Activated CD4-positive, alpha-beta T cell treated with anti-CD3 and anti-CD28 coated beads, Interleukin-2, amount 10 ng/mL, durations not matched to agents 7 days and 5 days (primary cell): ENCODE measurements at places on chromosomes 2 and 18.
A peak's percentile ranks its signal among the peaks of the same experiment; 100 is the strongest.

DNA sequence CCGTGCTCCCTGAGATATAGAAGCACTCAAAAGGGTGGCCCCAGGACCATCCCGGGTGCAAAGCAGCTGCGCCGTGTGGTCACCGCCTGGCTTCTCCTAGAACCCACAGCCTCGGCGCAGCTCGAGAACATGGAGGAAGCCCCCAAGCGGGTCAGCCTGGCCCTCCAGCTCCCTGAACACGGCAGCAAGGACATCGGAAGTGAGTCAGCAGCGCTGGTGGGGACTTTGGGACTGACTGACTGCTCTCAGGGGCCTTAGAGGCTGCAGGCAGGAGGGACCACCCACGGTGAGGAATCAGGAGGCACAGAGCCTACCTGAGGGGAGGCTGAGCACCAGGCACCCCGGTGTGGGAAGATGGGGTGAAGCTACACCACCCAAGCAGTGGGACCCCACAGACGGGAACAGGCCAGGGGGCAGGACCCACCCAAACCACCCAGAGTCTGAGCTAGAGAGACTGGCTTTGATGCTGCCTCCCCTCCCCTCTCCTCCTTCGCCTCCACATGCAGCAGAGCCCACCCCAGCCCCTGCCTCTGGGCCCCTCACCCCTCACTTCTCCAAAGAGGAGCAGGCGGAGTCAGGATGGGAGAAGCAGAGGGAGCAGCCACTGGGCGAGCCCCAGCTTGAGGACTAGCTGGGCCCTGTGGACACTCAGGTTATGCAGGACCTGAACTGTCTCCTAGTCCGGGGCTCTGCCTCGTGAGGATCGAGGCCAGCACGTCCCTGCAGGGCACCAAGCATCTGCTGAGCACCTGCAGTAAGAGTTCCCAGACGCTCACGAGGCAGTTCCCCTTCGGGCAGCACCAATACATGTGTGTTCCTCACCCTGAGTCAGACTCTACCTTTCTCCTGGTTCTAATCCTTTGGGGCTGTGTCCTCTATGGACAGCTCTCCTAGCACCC is 28.7 kb downstream of the MTERF4 start:
- peaks cover 2% of the 10 kb centered on the region for H3K36me3 ChIP-seq
- H3K27ac ChIP-seq, result no peak overlapping the region
- no peak for DNase-seq
- H3K4me1 ChIP-seq, result peaks cover 2% of the 10 kb centered on the region
- no peak overlapping the region for H3K4me3 ChIP-seq

DNA sequence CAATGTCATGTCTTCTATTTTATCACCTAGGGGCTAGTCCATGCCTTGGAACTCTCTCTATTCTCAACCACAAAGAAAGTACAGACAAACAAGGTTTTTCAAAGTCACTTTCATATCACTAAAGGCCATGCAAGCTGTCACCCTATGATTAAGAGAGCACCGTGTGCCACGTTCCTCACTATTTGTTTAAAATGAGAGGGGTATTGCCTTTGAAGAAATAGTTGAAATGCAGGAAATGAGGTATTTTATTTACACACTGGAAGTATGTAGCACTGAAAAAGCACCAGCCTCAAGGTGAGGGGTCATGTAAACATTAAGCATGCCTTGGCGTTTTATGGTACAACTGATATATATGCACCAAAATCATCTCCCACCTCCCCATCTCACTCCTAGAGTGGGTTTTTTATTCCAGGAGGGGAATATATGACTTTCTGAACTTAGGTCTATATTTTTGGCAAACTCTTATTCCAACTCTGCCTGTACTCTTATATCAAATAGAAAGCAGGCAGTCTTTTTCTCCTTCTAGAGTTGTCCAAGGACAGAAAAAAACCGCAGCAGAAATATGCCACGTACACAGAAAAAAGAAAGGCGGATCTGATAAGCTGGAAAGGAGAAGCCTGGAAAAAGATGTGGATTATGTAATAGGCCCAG is 53.5 kb downstream of the VSNL1 start:
- H3K27ac ChIP-seq, result no peak overlapping the region
- H3K36me3 ChIP-seq, result no peaks in the 10 kb centered on the region
- H3K4me1 ChIP-seq, result no peaks in the 10 kb centered on the region
- no peak for DNase-seq

DNA sequence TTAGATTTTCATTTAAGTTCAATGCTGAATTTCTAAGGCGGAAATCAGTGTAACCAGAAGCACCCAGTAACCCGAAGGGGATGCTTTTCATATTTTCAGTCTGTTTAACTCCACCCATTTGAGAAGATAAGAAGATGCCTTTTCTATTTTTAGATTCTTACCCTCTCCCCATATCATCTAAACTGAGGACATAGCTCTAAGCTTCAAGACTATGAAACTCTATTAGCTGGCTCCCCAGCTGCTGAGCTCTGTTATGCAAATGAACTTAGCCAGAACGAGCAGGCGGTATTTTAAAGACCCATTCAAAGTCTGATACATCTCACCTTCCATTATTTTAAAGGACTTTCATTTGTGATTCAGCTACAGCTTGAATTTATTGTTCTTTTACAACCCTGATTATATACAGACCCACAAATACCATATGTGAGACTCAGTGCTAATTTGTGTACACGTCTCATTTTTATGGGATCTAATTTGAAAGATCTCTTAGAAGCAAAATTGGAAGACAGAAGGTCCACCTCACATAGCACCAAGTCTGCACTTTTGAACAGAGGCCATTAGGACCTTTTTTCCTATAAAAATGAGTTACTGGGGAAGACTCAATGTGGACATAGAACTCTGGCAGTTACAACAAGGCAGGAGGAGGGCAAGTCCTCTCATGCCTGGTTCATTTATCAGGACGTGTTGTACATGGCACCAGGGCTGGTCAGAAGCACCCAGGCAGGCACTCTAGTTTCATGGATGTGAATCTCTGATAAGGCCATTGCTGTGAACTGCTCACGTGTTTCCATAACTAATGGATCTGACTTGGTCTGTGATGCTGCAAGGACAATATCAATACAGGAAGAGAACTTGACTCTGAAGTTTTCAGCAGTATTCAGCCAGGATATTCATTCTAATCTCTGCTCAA is 16.3 kb downstream of the CDC42EP3 start:
- H3K4me1 ChIP-seq, result peaks cover 80% of the 10 kb centered on the region
- H3K27ac ChIP-seq, result peak overlapping the region; percentile 81
- peak overlapping the region; percentile 20 for H3K4me3 ChIP-seq
- H3K36me3 ChIP-seq, result peaks cover 49% of the 10 kb centered on the region
- no peak for DNase-seq

DNA sequence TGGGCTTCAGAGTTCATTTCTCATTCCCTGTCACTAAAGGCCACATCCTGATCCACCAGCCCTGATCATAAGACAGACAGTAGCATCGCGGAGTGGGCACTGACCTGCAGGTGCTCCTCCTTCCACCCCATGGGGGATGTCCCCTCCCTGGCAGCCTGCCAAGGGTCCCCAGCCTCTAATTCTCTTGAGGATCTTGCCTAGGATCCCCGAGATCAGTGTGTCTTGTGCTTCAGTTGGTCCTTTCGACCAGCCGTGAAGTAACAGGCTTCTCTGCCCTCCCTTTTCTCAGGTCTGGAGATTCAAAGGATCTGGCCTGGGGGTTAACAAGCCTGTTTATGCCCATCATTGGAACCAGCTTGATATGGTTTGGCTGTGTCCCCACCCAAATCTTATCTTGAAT is 74.5 kb downstream of the ALPK2 start:
- H3K36me3 ChIP-seq, result peaks cover 2% of the 10 kb centered on the region
- no peak for DNase-seq
- H3K27me3 ChIP-seq, result no peaks in the 10 kb centered on the region
- H3K4me3 ChIP-seq, result no peak overlapping the region
- no peaks in the 10 kb centered on the region for H3K4me1 ChIP-seq
- no peak overlapping the region for H3K27ac ChIP-seq

DNA sequence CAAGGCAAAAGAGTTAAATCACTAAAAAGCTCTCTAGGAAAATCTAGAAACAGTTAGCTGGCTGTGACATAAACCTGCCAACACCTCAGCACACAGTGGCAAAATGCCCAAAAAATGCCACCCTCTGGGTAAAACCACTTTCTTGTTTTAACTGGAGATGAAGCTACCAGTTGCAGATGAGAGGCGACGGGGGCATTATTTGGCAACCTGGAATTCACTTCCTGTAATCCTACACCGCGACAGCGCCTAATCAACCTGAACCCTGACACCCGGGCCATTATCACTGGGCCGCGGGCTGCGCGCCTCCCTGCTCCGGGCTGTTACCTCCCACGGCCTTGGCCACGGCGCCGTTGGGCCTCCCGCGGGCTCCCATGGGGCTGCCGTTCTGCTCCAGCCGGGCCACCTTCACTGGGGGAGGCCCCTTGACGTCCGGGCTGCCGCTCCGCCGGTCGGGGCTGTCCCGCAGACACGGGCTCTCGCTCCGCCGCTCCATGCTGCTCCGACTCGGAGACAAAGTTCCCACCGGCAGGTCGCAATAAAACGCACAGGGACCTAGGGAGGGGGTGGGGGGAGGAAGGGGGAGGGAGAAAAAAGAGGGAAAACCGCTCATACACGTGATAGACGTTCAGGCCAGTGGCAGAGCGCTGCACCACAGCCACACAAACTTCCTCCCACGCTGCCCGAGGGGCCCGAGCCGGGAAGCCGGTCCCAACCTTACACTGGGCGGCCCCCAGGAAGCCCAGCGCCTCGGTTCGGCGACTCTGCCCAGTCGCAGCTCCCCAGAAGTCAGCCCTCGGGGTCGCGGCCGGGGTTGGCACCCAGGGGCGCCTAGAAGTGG is 2.0 kb downstream of the SATB2 start:
- H3K27ac ChIP-seq, result no peak overlapping the region
- DNase-seq, result no peak
- H3K36me3 ChIP-seq, result peaks cover 5% of the 10 kb centered on the region
- H3K4me1 ChIP-seq, result peaks cover 21% of the 10 kb centered on the region
- H3K27me3 ChIP-seq, result peaks cover 66% of the 10 kb centered on the region

DNA sequence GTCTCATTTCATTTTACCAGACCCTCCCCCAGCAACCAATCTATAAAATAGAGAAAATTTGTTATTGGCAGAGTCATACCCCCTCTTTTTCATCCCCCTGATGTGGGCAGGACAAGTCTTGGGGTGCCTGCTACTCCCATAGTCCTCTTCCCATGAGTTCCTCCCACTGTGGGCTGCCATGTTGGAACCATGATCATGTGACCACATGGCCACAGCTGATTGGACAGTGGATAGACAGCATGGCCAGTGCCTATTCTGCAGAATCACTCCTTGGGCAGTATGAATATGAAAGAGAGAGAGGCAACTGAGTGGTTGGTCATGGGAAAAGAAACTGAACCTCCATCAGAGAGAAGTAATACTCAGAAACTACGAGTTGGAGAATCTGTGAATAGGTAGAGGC is 84.9 kb downstream of the PDCL3 start:
- H3K4me1 ChIP-seq, result peaks cover 64% of the 10 kb centered on the region
- no peak overlapping the region for H3K27ac ChIP-seq
- H3K4me3 ChIP-seq, result no peak overlapping the region
- DNase-seq, result no peak

- DNase-seq, result no peak
- no peaks in the 10 kb centered on the region for H3K36me3 ChIP-seq
- no peak overlapping the region for H3K27ac ChIP-seq
- H3K4me1 ChIP-seq, result no peaks in the 10 kb centered on the region
- no peaks in the 10 kb centered on the region for H3K27me3 ChIP-seq
Observed at GRCh38 chr18:37428288-37428974, 137.2 kb downstream of the CELF4 start.

DNA sequence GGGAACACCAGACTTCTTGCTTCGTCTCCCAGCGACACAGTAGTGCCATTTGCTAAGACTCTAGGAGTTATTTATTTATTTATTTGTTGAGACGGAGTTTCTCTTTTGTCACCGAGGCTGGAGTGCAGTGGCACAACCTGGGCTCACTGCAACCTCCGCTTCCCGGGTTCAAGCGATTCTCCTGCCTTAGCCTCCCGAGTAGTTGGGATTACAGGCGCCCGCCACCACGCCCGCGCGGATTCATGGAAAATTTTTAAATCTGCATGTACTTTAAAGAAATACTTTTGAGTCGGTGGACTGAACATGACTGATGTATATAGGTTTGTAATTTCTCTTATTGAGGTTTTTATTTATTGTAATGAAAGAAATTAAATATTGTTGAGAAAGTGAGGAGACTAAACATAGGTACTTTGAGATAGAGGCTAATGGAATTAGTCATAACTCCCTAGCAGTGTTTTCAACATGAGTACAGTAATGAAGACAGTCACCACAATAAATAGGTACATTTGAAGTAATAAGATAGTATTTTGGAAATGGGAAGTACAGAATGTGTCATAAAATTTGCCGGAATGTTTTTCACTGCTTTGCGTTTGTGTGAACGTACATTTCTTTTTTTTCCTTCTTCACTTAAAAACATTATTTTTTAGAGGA is 983 bp downstream of the MTX2 start:
- no peak for DNase-seq
- peaks cover 23% of the 10 kb centered on the region for H3K4me1 ChIP-seq
- peaks cover 4% of the 10 kb centered on the region for H3K27me3 ChIP-seq

GRCh38 chr2:88754585-88755320 is 63.3 kb downstream of the RPIA start:
- H3K27me3 ChIP-seq, result no peaks in the 10 kb centered on the region
- H3K36me3 ChIP-seq, result peaks cover 54% of the 10 kb centered on the region
- H3K4me3 ChIP-seq, result no peak overlapping the region
- peaks cover 43% of the 10 kb centered on the region for H3K4me1 ChIP-seq

DNA sequence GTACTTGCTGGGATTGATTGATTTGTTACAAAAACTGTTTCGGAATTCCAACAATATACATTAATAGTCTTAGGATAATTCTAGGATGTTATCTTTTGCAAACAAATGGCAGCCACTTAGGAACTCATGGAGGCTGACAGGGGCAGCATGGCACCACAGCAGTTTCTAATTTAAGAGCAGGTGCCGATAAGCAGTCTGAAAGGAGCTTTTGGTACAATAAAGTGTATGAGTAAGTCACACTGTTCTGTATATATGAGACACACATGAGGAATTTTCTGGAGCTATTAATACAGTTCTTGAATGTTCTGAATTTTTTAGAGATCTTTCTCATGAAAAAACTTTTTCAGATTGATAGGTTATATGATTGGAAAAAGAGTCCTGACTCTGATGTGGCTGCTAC is 52.2 kb downstream of the EIF5B start:
- peaks cover 1% of the 10 kb centered on the region for H3K4me1 ChIP-seq
- no peak overlapping the region for H3K27ac ChIP-seq
- H3K27me3 ChIP-seq, result no peaks in the 10 kb centered on the region
- no peak overlapping the region for H3K4me3 ChIP-seq
- peaks cover 35% of the 10 kb centered on the region for H3K36me3 ChIP-seq
- no peak for DNase-seq
